ENCODE measurements at places on chromosomes 5 and 9.

DNA sequence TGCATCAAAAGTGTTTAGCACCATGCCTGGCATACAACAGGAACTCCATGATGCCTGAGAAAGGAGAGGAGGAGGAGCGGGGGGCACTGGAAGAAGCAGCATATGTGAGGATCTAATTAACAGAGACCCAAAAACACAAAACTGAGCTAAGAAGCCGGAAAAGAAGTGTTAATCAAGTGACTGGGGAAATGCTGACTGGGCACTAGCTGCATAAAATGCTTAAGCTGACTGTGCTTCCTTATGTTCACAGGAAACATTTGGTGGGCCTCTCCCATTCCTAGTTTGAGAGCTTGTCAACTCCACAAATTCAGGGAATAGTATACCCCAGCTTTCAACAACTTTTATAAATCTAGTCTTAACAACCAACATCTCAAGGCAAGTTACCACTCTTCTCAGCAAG, 26.6 kb downstream of the DEPDC1B start:
- DNase-seq, result no peak

- no peak for DNase-seq
Observed at GRCh38 chr5:39020458-39020857, 53.7 kb downstream of the RICTOR start.

DNA sequence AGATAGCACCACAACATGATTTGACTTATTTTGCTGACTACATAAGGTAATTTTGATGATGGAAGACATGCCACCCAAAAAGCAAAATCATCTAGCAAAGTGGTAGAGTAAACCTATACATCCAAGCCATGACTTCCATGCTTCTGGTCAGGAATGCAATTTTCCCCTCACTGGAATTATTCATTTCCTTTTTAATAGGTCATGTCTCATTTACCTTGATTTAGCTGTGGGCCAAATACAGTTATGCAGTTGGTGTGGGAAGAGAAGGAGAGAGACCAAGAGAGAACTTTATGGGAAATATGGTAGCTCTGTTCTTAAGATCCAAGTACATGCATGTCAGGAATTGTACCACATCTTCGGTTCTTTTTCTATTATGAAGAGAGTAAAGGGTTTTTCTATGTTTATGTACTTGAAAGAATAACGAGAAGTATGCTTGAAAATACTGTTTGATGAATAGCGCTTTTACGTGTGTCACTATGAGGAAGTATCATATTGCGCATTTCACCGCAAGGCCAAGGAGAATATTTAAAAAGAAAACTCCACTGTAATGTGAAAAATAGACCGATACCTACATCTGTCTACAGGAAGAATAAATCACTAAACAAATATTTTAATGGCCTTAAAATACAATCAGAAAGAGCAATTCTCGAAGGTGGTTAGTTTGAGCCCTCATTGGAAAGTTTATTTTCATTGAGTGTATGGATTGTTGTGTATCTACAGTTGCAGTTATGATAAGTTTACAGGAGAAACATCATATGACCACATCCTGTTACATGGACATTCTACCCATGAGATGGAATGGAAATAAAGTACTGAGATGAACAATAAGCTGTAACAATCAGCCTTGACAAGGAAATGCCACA, 134.0 kb downstream of the FOXD1 start:
- no peak for DNase-seq

DNA sequence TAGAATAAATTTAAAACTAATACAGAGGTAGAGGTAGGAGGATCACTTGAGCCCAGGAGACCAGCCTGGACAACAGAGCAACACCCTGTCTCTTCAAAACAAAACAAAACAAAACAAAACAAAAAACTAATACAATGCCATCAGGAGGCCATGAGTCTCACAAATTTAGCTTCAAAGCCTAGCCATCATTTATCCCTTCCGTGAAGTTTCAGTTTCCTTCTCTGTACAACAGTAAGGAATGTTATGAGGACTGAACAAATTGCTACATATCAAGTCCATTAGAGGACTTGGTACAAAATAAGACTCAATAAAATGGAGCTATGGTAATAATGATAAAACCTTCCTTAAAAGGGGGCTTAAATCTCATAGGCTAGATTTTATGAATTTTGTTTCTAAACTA, 60.8 kb downstream of the MAPKAP1 start:
- no peak for DNase-seq

GRCh38 chr5:133653760-133654049, 41.4 kb upstream of the FSTL4 start:
- no peak for DNase-seq

DNA sequence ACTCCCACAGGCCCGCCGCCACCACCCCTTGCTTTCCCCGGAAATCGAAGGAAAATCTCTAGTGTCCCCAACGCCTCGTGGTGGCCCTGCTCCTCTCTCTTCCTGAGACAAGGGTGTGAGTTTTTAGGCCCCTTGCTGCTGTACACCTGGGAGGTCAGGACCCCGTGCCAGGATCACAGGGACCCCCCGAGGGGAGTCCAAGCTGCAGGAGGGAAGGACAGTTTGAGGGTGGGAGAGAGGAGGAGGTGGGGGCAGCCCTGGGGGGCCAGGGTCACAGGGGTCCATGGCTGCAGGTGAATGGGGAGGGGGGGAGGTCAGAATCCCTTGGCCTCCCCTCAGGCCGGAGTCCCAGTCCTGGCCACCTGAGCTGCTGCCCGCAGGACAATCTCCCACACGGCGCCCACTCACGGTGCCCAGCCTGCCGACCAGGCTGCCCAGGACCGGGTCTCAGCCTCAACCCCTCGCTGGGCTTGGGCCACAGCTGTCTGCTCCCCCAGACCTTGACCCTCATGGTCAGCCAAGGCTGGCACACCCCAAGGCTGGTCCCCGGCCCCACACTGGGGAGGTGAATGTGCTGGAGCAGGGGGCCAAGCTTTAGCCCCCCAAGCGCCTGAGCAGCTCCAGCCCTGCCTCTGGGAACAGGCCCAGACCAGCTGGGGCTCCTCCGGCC, 19.9 kb downstream of the TPPP start:
- no peak for DNase-seq

- no peak for DNase-seq
Observed at GRCh38 chr5:170137694-170138214, 32.1 kb downstream of the FOXI1 start.

DNA sequence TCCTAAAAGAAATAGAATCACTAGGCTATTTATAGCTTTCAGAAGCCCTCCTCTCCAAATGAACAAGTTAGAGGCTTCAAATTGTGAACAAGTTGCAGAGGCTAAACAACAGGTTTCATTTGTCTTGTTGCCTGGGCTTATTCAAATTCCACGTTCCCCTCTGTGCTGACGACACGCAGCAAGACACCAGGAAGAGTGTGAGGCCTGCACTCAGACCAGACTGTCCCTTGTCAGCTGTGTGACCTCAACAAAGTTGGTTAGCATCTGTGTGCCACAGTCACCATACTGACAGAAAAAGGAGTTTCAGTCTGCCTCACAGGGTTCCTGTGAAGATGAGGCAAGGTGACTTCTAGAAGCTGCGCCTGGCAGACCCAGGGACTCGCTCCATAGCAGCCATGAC, 22.1 kb upstream of the GABBR2 start:
- no peak for DNase-seq

GRCh38 chr5:72480841-72481240, 26.4 kb downstream of the ZNF366 start:
- no peak for DNase-seq

DNA sequence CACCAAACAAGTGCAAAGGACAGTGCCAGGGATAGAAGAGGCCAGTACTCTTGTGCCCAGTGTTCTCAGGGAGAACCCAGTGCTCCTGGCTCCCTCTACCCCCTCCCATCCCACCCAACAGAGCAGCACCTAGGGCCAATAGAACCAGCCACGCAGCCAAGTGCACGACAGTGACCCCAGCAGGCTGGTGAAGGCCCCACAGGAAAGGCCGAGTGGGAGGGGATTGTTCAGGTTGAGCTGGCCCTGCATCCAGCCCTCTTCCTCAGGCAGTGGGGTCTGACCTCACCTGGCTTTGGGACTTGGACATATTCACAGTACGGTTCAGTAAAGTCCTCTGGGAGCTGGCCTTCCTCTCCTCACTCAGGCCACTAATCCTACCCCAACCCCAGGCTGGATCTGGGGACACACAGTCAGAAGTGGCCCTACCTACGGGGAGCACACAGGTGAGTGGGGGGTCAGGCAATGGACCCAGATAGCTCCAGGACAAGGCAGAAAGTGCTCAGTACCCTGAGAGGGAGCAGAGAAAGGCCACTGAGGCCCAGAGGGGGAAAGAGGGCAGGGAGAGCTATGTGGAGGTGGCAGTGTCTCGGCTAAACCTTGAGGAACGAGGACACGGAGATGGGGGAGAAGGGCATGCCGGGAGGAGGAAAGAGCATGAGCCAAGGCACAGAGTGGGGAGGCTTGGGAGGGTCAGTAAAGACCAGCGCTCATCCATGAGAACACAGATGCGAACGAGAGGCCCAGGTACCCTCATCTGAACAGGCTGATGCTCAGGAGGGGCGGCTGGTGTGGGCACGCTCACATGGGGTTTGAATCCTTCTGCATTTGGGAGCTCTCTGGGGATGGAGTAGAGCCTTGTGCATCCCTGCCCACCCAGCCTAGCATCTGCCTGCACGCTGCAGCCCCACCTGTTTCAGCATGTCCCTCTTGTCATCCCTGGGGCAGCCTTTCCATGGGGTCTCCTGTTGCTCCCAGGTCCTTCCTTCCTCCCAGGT, 25.6 kb downstream of the POLR1E start:
- DNase-seq, result no peak

- DNase-seq, result no peak
Observed at GRCh38 chr9:15253197-15253596, 53.8 kb downstream of the TTC39B start.

All from muscle of arm (tissue), 14 donors.